ENCODE measurements at places on chromosomes 6 and 20. TPM values are rescaled to one million over a fixed set of nuclear protein-coding genes. Genes with fewer than 3 reads are reported as not detected.
A peak's percentile ranks its signal among the peaks of the same experiment; 100 is the strongest.

DNA sequence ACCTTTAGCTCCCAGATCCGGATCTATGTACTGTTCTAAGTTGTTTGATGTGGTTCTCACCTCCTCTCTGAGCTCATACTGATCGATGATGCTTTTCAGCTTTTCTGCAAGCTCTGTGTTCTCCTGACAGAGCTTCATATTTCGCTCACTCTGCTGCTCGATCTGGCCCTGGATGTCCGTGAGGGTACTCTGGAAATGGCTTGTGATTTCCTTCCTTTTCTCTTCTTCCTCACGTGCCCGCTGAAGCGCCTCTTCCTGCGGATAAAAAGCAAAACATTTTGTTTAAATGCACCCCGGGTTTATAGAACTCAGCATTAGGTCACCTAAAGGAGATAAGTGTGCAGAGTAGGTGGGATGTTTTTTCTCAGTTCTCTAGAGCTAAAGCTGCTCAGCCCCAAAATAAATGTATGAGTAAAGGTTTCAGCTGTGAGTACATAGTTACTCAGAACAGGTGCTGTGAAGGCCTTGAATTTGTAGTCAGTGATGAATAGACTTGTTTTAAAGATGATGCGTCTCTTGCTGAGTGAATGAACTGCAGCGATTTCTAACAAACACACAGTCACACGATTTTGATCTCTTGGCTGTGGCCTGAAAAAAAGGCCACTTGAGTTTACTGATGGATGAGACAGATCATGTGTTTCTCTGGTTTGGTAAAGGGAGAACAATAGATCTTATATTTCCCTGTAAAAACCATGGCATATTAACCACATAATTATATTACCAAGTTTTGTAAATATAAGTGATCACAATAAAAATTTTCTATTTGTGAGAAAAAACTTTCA is 29.1 kb downstream of the TXLNB start:
- no peak for DNase-seq

DNA sequence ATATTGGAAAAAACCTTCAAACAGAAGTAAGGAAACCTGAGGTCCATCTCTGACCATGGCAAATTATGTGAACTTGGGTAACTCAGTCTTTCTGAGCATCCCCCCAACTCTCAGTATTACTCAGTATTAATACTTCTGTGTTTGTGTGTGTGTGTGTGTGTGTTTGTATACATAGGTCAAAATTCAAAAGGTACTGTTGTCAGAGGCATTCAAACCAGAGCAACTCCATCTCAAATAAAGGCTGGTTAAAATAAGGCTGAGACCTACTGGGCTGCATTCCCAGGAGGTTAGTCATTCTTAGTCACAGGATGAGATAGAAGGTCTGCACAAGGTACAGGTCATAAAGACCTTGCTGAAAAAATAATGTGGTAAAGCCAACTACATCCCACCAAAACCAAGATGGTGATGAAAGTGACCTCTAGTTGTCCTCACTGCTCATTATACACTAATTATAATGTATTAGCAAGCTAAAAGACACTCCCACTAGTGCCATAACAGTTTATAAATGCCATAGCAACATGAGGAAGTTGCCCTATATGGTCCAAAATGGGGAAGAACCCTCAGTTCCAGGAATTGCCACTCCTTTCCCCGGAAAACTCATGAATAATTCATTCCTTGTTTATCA is 33.3 kb upstream of the SLC22A16 start:
- DNase-seq: no peak

GRCh38 chr6:5674141-5674540 is 332.6 kb downstream of the NRN1 start:
- no peak for DNase-seq

GRCh38 chr20:59598625-59599310 is 5.6 kb upstream of the PHACTR3 start:
- no peak for DNase-seq

GRCh38 chr6:140460267-140460666 is 1085.8 kb upstream of the CITED2 start:
- DNase-seq: no peak

GRCh38 chr6:157239671-157240058 is 83.7 kb downstream of the TMEM242 start:
- no peak for DNase-seq

DNA sequence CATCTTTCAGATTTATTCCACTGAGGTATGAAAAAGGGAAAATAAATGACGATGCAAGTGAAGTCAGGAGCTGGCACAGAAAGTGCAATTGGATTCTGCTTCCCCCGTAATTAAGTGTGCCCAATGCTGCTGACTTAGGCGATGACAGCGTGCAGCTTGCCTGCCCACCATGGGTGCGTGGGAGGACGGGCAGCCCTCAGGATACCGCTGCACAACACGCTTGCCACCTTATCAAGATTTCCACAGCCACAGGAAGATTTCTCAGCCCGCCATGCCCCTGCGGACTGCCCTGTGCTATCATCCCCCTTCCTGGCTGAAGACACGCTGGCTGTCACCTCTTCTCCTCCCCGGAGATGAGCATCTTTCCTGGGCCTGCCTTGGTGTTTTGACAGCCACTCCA is 103.3 kb upstream of the BACH2 start:
- no peak for DNase-seq

- DNase-seq: peak; percentile 22
These were observed 363.8 kb upstream of the PTCHD4 start for GRCh38 chr6:48474830-48475229.

DNA sequence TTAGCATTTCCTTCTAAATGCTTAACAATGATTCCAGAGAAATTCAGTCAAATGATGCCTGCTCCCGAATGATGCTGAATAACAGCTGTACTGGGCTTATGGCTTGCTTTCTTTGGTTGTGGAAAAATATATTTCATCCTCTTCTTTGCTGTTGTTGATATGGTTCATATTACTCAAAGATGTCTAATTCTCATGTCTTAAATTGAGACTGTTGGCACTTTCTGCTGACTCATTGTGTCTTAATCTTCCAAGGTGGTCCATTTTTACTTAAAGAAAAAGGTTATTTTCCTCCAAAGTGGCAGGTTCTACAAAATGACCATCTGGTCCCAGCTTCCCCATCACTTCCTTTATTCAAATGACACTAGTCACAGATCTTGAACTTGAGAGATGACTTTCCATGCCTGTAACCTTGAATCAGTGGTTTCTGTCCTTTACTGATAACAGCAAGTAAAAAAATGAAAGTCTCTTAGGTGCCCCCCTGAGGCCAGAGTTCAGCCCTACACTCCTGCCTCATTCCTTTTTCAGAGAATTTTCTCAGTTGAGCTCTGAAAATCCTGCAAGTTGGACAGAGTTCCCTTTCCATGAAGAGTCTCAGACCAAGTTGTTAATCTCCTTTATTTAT is 6.9 kb downstream of the SNAP25 start:
- no peak for DNase-seq

DNA sequence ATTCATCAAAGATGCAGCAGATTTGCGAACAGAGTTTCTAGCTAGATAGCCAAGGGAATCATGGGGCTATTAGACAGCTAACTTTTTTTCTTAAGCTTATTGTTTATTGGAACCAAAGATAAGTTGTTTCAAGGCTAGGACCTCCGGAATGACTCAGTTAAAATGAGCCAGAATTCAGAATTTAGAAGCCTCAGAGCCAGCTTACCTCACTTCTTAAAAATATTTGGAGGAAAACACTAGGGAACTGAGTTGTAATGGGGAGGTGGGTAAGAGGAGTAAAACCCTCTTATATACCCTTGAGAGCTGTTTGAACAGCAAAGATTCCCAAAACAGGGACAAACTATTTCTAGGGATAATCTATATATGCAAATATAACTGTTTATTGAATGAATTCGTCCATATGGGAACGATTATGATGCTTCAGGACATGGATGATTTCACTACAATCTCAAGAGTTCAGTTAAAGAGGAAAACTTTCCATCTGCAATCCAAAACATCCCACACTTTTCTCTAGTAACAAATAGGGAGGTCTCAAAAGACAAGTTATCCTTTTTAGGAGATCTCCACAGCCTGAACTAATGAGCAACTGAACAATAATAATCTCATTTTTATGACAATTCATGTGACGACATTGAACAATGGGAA is 12.6 kb upstream of the CARMIL1 start:
- no peak for DNase-seq

- no peak for DNase-seq
These were observed 565.3 kb downstream of the KIF16B start for GRCh38 chr20:16007962-16008361.

DNA sequence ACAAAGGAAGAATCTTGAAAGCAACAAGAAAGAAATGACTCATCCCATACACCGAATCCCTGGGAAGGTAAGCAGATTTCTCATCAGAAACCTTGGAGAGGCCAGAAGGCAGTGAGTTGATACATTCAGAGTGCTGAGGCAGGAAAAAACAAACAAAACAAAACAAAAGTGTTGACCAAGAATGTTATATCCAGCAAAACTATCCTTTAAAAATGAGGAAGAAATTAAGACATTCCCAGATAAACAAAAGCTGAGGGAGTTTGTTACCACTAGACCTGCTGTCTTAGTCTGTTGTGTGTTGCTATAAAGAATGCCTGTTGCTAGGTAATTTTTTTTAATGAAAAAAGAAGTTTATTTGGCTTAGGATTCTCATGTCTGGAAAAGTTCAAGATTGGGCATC is 33.7 kb upstream of the PPP1R3G start:
- no peak for DNase-seq

GRCh38 chr6:150271501-150272263 is 97.1 kb upstream of the IYD start:
- no peak for DNase-seq

DNA sequence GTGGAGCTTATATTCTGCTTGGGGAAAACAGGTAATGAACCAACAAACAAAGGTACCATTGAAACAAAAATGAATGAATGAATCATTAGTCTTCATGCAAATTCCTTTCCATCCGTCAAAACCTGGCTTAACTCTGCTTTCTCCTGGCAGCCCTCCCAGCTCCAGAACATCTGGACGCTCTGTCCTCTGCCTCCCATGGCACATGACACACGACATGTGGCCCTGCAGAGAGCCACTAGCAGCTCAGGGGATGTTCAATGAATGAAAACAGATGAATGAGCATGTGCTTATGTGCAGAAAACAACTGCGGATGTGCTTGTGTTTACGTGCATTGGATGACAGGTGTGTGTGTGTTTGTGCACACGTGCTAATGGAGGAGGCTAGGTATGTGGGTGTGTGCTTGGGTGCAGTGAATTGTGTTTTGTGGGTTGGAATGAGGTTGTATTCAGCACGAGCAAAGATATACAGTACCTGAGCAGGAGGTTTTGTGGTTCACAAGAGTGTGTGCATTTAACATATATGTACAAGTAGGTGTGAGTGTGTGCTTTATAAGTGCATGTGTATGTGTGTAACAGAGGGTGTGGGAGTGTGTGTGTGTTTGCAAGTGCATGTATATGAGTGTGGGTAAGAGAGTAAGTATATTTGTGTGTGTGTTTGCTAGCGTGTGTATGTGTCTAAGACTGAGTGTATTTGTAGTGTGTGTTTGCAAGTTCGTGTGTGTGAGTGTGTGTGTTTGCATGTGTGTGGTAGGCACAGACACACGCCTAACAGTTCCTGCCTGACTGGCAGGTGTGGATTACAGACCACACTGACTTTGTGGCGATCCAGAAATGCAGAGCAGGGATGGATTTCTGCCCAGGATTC is 374.1 kb upstream of the SULF2 start:
- DNase-seq: no peak

- peak; percentile 76 for DNase-seq
These were observed 632 bp downstream of the PCMT1 start for GRCh38 chr6:149750136-149750609.

DNA sequence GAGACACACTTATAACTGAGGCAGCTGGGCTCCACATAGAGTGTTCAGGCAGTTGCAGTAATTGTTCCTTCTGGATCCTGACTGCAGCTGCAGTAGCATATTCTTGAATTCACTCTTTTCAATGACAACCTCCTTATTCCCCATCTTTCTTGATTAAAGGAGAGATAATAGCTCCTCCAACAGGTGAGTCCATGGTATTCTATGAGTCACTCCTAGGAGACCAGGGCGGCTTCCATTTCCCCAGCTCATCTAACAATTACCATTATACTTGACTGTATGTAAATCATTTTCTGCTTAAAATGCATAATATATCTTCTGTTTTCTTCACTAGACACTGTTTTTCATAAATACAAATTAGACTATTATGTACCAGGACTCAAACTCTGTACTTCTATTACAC is 62.4 kb downstream of the TENT5A start:
- DNase-seq: no peak

DNA sequence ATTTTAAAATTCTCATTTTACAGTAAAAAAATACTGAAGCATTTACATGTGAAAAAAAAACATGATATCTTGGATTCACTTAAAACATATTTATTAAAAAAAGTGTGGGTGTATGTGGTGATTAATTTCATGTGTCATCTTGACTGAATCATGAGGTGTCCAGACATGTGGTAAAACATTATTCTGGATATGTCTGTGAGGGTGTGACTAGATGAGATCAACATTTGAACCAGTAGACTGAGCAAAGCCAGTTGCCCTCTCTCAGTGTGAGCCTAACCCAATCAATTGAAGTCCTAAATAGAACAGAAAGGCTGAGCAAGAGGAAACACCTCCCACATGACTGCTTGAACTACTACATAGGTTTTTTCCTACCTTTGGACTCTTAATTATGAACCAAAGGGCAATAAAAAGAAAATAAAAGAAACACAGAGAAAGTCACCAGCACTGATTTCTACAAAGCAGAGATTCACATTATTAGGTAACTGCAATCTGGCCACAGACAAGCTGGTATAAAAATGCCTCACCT is 90.5 kb upstream of the VGLL2 start:
- DNase-seq: no peak

- no peak for DNase-seq
These were observed 166.2 kb downstream of the EPM2A start for GRCh38 chr6:145569140-145569539.

- no peak for DNase-seq
These were observed 20.8 kb downstream of the ATP9A start for GRCh38 chr20:51747182-51747911.

- DNase-seq: no peak
These were observed 207.4 kb upstream of the RAB32 start for GRCh38 chr6:146336191-146336590.

GRCh38 chr20:37866051-37866450 is 36.9 kb upstream of the VSTM2L start:
- DNase-seq: no peak

CPXM1 gene
- total RNA-seq: 0.96 TPM

MEI4 gene
- total RNA-seq: 2.8 TPM

PLN gene
- total RNA-seq: 1,907 TPM

MBOAT1 gene
- 6.6 TPM for total RNA-seq

CYP24A1 gene
- not detected for total RNA-seq

TUBB2B gene
- total RNA-seq: 3.2 TPM

C6orf132 gene
- total RNA-seq: 2.4 TPM

PXT1 gene
- total RNA-seq: not detected

ACTL10 gene
- total RNA-seq: 0.33 TPM

GLP1R gene
- total RNA-seq: 6.1 TPM

C2 gene
- total RNA-seq: 19.8 TPM

Data from right cardiac atrium (tissue), 5 donors.